Activated T-cell treated with anti-CD3 and anti-CD28 coated beads, Interleukin-2, amount 50 U/mL, for 72 hours (primary cell): ENCODE measurements at places on chromosomes 3 and 15. TPM values are rescaled to one million over a fixed set of nuclear protein-coding genes. Genes with fewer than 3 reads are reported as not detected.
A peak's percentile ranks its signal among the peaks of the same experiment; 100 is the strongest.

DNA sequence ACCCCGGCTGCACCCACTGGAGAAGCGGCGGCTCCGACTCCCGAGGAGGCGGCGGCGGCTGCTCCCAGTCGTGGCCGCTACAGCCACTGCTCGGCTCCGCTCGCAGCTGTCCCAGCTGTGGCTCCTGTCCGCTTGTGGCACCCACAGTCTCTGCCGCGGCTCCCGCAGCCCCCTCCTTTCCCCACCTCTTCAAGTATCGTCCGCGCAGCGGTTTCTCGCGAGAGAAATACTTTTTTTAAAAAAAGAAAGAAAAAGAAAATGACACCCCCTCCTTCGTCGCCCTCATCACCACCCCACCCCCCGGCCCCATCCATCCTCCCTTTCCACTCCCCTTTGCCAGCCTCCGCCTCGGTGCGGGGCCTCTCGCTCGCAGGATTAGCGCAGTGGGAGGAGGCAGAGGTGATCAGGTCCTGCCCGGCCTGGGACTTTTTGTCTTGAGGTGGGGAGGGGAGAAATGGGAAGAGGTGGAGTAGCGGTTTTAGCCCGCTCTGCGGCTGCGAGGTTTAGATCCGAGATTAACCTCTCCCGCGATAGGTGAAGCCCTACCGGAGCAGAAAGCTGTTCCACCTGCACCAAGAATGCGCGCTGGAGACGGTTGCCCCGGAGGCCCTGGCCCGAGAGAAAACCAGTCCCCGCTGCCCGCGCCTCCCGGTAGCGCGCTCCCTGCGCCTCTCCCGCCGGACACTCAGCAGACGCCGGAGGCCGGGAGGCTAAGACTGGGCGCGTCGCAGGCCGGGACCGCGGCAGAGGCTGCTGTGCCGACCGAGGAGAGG, at the start of gene FBN1:
Gene FBN1, minus strand, starts transcription at position 152 of the 773 bp plus-strand sequence. CDS start 940 bp downstream, outside the sequence.
- DNase-seq = peak; percentile 9

TLR9 gene
- total RNA-seq = 1.2 TPM

WDR93 gene
- total RNA-seq = 0.19 TPM

GRCh38 chr3:190558796-190559195, 44.9 kb downstream of the IL1RAP start:
- DNase-seq = no peak

DNA sequence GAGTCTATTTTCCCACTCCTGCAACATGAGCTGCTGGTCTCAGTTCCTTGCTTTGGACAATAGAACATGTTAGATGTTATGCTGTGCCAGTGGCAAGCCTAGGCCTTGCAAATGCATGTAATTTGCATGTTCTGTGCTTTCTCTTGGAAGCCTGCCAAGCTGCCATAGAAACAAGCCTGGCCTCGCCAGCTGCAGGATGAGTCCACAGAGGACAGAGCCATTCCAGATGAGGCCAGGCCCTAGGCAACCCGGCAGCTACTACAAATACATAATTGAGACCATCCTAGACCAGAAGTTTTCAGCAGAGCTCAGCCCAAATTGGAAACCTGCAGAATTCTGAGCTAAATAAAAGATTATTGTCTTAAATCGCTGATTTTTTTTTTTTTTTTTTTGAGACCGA, 39.6 kb downstream of the TRIM69 start:
- no peak for DNase-seq

DNA sequence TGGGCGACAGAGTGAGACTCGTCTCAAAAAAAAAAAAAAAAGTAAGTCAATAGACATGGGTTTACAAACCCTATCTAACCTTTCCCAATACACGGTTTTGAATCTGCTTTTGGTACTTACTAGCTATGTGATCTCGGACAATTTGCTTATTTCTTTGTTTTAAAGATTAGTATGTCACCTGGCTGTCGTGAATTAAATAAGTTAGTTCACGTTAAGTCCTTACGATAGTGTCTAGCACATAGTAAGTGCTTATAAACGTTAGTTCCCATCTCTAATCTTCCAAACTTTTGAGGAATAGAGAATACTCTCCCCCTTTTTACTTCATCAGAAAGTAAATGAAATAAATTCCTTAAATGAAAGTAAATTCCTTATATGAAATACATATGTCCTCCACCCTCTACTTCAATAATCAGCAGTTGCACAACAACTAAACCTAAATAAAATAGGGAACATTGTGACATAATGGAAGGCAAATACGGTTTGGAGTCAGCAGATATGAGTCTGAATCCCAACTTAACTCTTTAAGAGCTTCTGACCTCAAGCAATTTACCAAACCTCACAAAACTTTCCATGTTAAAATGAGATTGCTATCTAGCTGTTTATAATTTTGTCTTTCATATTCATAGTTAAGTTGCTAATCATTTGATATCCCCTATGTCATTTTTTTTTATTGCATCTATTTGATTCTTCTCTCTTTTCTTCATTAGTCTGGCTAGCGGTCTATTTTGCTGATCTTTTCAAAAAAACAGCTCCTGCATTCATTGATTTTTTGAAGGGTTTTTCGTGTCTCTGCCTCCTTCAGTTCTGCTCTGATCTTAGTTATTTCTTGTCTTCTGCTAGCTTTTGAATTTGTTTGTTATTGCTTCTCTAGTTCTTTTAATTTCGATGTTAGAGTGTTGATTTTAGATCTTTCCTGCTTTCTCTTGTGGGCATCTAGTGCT, 134.6 kb downstream of the PEAK1 start:
- DNase-seq = no peak

- DNase-seq = no peak
These were observed 152.3 kb downstream of the MAGI1 start for GRCh38 chr3:65886391-65886790.

DNA sequence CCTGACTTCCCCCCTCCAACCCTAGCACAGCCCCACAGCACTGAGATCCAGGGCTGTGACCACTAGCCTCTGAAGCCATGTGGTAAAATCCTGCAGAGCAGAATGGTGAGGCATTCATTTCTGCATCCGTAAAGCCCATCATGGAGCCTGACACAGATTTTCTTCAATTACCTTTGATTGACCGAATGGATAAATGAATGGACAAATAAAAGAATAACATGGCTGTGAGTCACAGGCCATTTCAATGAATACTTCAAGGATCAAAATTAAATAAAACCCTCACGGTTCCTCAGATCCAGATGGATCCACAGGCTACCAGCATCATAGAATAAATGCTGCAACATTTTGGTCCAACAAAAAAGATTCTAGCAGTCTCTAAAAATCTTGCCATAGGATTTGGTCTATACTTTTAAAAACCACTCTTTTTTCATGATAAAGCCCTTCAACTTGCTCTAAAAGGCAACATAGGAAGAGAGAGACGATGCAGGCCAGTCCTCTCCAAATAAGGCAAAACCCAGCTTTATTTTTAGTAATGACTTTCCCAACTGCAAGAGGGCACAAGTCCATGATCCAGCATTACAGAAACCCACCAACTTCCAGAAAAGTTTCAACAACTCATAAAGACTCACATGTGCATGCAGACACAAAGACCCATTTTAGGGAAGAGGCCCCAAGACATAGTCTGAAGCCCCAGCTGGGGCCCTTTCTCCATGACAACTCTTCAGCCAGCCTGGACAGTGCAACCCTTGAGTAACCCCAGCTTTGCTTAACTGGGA, 52.4 kb upstream of the MRPS22 start:
- DNase-seq = no peak

XIRP1 gene
- 0.10 TPM for total RNA-seq

DNA sequence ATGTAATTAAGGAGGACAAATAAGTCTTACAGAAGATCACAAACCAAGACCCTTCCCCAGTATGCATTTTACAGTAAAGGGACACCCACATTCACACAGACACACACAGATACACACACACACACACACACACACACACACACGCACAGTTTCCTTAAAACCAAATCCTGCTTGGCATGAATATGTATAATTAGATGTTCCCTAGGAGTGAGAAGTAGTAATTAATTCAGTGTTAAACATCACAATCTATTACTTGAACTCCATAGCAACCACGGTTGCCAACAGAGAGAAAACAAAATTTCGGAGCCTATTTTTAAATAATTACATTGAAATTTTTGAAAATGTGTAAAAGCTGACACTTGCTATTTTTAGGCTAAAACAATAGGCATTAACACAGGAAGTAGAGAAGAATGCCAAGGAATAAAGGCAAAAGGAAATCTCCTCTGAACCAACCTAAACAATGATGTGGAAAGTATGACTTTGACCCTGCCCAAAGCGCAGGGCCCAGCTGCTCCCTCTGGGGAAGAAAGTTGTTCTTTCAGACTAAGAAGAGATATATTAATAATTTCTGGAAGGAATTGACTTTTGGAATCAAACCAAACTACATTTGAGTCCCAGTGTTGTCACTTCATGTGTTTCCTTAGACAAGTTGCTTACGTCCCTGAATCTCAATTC, 215.3 kb downstream of the CPNE4 start:
- no peak for DNase-seq

OR5K2 gene
- not detected for total RNA-seq

ALDH1A2 gene
- total RNA-seq = 0.56 TPM

GRCh38 chr3:154690413-154690812, 260.4 kb upstream of the GPR149 start:
- no peak for DNase-seq

HPS3 gene
- 18.9 TPM for total RNA-seq

DNA sequence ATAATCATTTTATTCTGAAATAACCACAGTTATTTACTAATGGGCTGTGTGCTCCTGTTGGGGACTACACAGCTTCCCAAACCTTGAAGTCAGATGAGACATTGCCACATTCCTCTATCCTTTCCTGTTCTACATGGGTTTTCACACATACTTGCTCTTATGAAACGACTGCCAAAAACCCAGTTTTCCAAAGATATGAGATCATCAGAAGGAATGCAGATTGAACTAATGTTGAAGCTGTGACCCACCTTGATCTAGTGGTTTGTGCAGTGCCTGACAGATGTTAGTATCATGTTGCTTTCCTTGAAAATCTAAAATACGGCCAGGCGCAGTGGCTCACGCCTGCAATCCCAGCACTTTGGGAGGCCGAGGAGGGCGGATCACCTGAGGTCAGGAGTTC, 144.6 kb downstream of the VGLL4 start:
- no peak for DNase-seq

DNA sequence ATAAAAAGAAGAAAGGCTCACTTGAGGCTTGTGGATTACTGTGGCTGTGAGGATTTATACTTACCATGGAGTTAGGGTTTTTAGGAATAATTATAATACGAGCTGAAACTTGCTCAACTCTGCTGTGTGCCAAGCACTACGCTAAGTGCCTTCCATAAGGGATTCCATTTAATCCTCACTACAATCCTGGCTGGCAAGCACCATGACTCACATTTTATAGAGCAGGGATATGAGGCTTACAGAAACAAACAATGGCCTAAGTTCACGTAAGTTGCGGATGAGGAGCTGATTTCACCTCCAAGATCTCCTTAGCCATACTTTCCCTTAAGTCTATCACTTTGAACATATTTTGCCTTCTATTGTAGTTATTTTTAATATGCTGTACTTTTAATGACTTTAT, 43.9 kb upstream of the ARL8B start:
- no peak for DNase-seq

- no peak for DNase-seq
These were observed 17.7 kb upstream of the HERC1 start for GRCh38 chr15:63851431-63851830.

- DNase-seq = no peak
These were observed 931.6 kb downstream of the OTOL1 start for GRCh38 chr3:162428192-162428591.

GRCh38 chr3:153749070-153749610, 372.1 kb upstream of the ARHGEF26 start:
- DNase-seq = no peak

GRCh38 chr3:127556565-127556964, 34.0 kb downstream of the TPRA1 start:
- no peak for DNase-seq

PEX11A gene
- total RNA-seq = 4.0 TPM

DNA sequence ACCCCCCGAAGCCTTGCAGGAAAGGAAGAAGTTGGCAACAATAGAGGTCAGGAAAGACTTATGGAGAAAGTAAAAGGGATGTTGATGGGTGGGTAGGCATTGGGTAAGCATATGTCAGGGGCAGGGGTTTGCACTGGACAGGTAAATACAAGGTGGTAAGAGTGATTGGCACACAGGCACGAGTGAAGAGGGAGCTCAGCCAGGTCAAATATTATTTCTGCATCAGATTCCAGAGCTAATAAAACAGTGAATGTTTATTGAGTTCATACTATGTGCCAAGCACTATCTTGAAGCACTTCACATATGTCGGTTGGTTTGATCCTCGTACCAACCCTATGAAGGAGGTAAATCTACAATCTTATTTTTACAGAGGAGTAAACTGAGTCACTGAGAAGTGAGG, 6.6 kb downstream of the CLSTN2 start:
- DNase-seq = no peak

LZTFL1 gene
- 8.8 TPM for total RNA-seq

DNA sequence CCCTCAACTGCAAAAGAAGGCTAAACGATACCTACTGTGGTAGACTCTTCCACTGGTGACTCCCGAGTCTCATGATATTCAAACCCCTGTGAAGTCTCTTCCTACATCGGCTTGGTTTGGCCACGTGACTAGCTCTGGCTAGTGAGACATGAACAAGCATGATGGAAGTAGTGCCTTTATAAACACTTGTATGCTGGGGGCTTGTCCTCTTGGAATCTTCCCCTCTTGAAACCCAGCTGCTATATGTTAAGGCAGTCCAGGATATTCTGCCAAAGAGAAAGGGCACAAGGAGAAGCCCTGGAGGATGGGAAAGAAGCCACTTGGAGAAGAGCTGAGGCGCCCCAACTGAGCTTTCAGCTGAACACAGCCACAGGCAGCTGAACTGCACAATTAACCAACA, 16.4 kb downstream of the RBP1 start:
- no peak for DNase-seq

DNA sequence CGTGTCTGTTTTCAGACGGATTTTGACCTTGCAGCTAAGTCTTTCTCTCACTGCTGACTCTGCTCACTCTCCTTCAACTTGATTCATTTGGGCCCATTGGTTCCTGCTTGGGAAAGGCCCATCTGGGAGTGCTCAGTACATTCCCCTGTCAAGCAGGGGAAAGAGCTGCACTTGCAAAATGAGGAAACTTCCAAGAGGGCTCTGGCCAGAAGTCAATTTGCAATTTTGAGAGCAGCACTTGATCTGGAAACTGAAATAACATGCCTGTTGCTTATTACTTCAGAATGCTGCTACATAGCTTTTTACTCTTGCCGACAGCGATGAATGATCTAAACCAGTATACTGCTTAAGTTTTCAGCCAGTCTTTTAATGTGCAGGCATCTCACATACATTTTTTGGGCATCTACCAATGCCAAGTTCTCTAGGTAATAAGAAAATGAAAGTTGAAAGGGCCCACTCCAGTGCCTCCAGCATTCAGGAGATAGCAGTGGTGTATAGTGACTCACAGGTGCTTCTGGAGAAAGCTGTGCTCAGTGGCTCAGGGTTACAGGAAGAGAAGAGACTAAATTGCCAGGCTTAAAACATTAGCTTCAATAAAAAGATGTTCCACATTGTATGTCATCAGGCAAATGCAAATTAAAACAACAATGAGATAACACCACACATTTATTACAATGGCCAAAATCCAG, 70.1 kb upstream of the RORA start:
- no peak for DNase-seq
